Activated gamma-delta T cell (primary cell): ENCODE measurements at places on chromosomes 12 and 14.

- DNase-seq, result no peak
Measured at GRCh38 chr14:35331605-35332516, 39.7 kb downstream of the PSMA6 start.

DNA sequence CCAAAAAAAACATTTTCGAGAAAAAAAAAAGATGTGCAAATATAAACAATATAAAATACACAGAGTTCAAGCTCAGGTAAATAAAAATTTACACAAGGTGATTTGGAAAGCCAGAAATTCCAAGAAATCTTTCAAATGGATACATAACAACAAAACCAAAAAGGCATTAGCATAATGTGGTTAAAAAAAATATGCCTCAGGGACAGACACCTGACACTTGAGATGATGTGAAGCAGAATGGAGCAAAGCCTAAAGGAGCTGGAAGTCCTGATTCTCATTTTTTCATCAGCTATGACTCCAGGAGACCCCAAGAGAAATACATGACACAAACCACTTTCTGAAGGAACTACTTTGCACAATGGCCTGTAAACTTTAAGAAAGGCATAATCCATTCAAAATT is 98.6 kb downstream of the PPP2R5E start:
- DNase-seq, result no peak

GRCh38 chr14:32372154-32372553 is 43.1 kb downstream of the AKAP6 start:
- DNase-seq, result no peak

- no peak for DNase-seq
Measured at GRCh38 chr12:43306066-43306465, 245.9 kb downstream of the ADAMTS20 start.

- no peak for DNase-seq
Measured at GRCh38 chr14:85535991-85536832, 6.3 kb downstream of the FLRT2 start.

- no peak for DNase-seq
Measured at GRCh38 chr14:57835766-57836165, 30.1 kb downstream of the SLC35F4 start.

DNA sequence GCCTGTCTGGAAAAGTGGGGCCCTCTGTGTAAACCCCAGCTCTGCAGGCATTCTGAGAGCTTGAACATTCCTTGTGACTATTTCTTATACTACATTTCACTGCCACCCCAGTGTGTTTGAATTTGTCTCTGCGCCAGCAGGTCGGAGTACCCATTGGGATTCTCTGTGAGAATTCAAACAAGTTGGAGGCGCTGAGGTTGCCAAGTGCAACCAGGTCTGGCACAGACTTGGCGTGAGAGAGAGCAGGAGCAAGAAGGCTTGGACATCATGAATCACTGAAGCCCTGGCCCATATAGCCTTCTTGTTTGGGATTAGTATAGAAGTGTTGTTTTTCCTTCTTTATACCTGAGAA is 33.0 kb upstream of the ATP2A2 start:
- no peak for DNase-seq

DNA sequence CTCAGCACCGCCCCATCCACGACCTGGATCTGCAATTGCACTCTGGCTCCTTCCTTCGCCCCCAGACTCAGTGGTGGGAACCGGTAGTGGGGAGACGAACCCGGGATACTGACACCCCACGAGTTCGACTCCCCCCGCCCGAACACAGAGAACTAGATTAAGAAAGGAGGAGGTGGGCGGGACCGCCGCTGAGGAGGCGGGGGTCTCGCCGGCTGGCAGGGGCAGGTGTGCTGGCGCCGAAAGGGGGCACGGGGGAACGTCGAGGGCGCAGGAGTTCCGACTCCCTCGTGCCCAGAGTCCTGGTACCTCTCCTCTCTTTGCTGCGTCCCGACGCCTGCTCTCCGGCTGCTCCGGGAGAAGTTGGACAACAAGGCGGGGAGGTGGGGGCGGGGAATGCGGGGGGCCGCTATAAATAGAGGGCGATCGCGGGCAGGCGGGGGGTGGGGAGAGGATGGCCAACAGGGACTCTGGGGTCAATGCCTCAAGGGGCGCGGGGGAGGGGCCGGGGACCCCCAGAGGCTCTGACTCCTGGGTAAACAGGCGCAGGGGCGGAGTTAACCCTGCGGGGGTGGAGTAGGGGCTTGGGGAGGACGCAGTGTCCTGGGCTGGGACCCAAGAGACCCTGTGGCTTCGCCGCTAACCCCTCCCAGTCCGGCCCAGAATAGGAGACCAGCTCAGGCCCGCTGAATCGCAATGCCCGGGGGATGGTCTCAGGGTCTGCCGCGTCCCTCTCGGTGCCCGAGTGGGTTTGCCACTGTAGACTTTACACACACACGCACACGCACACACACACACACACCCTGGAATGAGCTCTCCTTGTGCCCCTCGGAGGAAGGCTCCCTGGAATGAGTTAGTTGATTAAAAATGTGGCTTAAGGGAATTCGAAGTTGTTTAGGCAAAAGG is 761 bp upstream of the NDRG2 start:
- DNase-seq, result peak; percentile 19

DNA sequence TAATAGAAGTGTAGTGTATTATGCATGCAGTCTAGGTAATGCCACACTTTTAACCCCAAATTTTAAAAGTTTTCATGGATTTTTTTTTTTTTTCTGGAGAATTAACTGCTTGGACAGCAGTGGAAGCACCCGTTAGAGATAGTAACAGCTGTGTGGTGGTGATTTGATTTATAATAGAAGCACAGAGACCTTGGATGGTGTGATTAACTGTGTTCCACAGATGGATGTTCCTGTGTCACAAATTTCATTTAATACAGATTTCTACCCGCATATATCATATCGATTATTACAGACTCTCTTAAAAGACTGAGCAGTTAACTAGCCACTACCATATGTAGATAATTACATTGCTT is 47.0 kb downstream of the IFT81 start:
- DNase-seq, result no peak

- no peak for DNase-seq
Measured at GRCh38 chr14:31380106-31380505, 40.2 kb downstream of the HEATR5A start.

GRCh38 chr12:58668871-58669270 is 251.4 kb downstream of the LRIG3 start:
- no peak for DNase-seq

DNA sequence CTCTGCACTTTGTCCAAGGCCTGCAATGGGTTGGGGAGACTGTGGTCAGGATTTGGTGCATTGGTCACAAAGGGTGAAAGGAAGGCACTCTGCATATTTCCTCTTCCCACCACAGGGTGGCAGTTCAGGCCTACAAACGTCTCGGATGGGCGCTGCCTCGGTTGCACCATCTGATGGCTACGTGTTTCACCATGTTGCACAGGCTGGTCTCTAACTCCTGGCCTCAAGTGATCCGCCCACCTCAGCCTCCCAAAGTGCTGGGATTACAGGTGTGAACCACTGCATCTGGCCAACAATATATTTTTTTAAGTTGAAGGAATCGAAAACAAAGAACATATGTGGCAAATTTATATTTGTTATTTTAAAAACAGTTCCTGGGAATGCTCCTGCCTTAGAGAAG is 35.1 kb downstream of the TMBIM6 start:
- no peak for DNase-seq

DNA sequence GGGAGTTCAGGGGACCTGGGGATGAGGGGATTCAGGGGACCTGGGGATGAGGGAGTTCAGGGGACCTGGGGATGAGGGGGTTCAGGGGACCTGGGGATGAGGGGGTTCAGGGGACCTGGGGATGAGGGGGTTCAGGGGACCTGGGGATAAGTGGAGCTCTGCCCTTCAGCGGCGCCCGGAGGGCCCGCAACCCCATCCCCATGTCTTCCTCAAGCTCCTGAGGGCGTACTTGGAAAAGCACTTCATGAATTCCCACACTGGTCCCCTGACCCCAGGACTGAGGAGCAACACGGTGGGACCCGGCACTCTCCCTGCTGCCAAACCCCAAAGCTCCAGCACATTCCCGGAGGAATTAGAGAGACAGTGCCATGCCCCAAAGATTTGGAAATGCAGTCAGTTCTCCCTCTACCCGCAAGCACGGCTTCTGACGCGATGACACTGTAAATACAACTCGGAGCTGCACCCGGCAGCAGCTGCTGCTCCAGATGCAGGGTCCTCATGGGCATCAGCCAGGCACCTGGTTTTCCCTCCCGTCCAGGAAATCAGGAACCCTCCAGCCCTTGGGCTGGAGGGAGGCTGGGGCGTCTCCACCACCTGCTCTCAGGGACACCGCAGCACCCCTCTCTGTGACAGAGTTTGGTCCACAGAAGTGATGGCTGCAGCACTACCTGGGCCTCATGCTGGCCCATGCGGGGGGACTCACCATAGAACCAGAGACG is 32.8 kb upstream of the C14orf180 start:
- no peak for DNase-seq

DNA sequence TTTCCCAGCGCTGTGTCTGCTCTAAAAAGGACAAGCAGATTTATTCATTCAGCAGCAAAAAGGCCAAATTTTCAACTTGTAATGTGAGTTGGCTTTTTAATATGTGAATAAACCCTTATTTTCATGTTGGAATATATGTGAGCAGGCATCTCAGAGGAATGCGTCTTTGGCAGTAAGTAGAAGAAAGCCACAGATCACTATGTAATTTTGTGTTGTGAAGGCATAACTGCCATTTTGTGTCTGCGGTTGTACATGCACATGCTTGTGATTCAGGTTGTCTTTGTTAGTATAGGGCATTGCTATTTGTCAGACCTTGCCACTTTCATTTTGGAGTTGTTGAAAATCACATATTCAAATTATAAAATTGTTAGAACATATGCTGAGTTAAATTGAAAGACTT is 398.8 kb upstream of the RGS6 start:
- DNase-seq, result no peak

DNA sequence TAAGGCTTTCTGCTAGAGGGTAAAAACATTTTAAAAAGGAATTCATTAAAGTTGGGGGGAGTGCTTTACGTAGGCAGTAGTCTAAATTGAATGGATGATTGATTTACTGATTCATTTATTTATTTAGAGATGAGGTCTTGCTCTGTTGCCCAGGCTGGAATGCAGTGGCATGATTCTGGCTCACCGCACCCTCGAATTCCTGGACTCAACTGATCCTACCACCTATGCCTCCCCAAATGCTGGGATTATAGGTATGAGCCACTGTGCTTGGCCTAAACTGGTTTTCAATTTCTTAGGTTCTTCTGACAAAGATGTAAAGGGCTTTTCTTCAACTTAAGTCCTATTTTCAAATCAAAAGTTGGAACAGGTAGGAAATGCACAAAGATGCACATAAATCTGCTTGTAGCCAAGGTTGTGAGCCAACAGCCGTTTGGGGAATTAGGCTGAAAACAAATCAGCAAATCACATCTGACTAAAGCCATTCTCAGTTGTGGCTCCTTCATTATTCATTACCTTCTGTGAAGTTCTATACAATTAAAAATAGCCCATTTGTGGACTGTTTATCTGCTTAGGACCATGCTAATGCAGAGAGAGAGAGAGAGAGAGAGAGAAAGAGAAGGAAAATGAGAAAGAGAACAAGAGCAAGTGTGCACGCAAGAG is 218.0 kb downstream of the PPM1H start:
- DNase-seq, result no peak

DNA sequence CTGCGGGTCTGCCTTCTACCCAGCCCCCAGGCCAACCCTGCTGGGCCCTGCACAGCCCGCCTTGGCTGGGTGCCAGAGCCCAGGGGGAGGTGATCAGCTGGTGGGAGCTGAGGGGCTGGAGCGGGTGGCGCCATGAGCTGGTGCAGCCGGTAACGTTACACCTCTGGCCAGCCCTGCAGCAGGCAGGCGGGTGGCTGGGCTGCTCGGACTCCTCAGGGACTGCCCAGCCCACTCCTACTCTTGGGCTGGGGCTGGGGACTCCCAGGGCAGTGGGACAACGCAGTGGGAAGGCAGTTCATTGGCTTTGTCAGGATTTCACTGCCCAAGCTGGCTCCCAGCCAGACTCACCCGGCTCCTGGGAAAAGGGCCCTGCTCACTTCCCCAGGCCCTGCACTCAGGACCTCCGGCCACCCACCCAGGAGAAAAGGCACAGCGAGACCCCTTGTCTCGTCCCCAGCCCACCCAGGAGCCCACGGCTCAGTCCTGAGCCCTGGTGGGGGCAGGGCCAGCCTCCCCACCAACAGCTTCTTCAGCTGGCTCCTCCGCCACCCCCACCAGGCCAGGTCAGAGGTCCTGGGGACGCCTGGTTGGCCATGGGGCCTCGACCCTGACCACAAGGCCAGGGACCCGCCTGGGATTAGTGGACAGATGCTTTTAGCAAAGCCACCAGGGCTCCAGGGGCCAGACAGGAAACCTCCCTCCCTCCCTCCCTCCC is 1.0 kb downstream of the PGF start:
- no peak for DNase-seq

- DNase-seq, result no peak
Measured at GRCh38 chr12:26204612-26205289, 9.4 kb downstream of the SSPN start.

DNA sequence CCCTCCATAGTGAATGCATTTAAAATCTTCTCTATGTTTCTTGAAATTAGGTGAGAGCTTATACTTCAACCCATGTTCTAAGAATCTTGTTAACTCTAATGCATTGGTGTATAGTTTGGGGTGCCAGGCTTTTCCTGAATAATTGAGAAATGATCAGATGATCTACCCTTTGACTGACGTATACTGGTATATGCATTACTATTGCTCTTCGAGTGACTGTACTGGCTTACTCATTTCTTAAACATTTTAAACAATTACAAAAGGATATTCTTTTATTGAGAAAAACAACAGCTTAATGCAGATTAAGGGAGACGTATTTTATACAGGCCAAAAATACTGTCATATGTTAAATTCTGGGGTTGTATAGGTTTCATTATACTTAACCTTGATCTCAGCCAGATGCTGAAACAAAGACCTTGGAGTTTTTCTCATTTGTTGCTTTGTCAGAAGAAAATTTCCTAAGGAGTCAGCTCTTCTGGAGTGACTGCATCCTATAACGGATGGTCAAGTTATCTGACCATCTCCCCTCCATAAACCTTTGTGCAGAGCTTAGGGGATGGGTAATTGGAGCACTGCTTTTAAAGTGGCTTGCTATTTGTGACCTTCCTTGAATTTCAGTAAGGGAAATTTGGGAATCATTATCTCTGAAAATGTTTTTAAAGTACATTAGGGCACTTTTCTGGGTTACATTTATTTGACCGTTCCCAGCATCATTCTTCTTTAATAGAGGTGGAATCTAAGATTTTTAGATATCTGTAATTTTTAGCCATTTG is 507.6 kb downstream of the PCNX1 start:
- DNase-seq, result no peak

- DNase-seq, result no peak
Measured at GRCh38 chr14:95293449-95293848, 26.3 kb downstream of the CLMN start.

- no peak for DNase-seq
Measured at GRCh38 chr12:67111182-67111581, 158.0 kb upstream of the CAND1 start.

GRCh38 chr12:91105807-91106206 is 5.5 kb downstream of the LUM start:
- no peak for DNase-seq

DNA sequence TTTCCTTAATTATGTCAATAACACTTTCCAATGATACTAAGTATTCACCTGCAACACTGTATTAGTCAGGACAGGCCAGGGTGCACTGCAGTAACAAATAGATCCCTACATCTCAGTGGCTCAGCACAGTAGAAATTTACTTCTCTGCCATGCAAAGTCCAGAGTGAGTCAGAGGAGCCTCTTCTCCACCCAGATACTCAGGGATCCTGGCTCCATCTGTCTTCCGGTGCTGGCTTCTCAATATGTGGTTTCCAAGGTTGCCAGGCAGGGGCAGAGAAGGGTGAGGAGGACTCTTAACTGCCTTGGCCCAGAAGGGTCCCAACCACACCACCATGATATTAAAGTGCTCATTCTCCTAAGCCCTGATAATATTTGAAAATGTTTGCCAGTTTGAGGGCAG is 47.8 kb downstream of the ADGRD1 start:
- no peak for DNase-seq
